ENCODE measurements at places on chromosomes 6 and 20.

- no peak for DNase-seq
Measured at GRCh38 chr20:48574383-48574782, 253.4 kb downstream of the PREX1 start.

DNA sequence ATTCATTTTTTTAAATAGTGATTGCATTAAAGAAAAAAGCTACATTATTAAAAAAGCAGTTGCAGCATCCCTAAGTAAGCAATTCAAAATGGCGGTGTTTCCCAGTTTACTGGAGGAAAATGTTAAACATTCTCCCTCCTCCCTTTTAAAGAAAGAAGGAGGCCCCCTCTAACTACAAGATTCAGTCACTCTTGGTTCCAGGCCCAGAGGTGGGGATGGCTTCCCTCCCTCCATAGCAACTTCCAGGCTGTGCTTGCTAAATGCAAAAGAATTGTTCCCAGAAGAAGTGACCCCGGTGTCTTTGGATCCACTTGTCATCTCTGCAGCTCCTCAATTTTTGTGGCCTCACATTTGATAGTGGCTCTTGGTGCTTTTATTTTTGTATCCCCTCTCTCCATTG, 165.9 kb downstream of the SOBP start:
- no peak for DNase-seq

GRCh38 chr6:26205161-26205624, 118.0 kb downstream of the HFE start:
- no peak for DNase-seq

GRCh38 chr6:25748049-25748448, 6.5 kb upstream of the SLC17A4 start:
- no peak for DNase-seq

- DNase-seq: no peak
Measured at GRCh38 chr20:47337413-47337812, 19.1 kb downstream of the ZMYND8 start.

DNA sequence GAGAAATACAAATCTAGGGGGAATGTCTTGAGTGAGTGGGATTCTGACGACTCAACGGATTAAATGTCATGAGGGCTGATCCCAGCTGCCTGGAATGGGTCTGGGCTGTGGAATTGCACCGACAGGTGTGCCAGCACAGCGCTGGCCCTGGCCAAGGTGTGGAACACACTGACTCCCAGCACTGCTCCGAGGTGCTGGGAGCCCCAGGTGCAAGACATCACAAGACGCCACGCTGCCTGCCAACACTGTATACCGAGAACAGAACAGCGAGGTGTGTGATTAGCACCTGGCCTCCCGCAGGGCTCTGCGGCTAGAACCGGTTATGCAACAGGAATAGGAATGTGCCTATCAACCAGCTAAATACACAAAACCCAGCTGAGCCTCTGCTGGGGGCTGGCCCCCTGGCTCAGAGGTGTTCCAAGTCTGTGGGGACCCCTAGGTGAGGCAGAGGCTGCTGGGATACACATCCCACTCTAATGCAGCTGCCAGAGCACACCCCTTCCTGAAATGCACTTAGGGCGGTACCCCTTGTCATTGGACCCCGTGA, 24.8 kb upstream of the APMAP start:
- DNase-seq: no peak

DNA sequence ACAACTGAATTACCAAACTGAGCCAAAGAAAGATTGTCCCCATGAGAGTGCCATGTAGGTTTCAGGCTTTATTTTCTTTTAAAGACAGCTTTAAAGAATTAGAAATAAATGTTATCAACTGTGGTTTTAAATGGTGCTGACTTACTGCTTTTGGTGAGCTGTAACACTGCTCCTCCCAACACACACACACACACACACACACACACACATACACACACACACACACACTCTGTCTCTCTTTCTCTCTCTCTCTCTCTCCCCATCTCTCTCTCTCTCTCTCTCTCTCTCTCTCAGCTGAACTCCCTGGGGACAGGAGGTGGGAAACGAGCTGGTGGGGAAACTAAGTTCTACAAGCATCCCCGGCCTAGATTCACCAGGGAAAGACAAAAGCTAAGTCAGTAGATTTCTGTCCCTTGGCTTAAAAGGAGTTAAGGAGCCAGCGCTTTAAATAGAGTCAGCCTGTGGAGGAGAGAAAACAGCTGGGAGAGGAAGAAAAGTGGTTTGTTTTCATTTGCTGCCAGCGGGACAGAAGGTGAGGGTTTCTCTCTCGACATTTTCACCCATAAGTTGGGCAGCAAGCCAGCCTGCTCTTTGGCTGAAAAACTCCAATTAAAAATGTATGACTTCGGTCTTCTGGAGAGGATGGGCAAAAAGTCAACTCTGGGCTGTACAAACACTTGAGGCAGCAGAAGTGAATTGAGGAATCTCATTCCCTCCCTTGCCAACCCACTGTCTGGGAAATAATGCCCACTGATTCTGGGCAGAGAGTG, 27.4 kb downstream of the CBLN4 start:
- no peak for DNase-seq
